Activated CD4-positive, alpha-beta memory T cell treated with anti-CD3 and anti-CD28 coated beads for 36 hours (primary cell): ENCODE measurements at places on chromosomes 2 and 18. TPM values are rescaled to one million over a fixed set of nuclear protein-coding genes. Genes with fewer than 3 reads are reported as not detected.

DNA sequence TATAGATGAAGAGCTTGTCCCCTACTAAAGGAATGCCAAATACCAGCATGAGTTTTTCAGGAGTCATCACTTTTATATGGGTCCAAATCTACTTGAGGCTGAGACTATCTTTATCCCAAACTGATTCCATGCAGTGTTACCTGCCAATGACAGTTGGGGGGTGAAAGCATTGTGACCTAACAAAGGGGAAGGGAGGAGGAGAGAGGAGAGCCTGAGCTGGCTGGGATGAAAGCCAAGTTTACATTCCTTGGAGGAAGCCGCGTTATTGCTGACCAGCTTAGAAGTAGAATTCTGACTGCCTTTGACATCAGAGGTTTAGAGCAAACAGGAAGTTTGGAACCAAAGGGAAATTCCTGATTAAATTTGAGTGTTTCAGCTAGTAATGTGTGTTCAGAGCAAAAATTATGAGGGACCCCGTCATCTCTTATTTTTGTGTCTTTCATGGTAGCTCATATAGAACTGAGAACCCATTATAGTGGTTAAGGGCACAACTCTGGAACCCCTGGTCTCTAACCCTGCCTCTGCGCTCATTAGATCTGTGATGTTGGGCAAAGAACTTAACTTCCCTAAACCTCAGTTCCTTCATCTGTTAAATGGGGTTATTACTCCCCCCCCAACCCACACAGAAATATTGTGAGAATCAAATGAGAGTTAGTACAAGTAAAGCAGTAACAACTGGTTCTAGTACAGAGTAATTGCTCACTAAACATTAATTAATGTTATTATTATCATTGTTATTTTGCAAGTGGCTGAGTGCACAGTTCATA, 199.3 kb upstream of the EPAS1 start:
- DNase-seq, result no peak
- no peaks in the 10 kb centered on the region for H3K27me3 ChIP-seq
- H3K4me1 ChIP-seq, result peaks cover 18% of the 10 kb centered on the region
- H3K36me3 ChIP-seq, result peaks cover 10% of the 10 kb centered on the region
- no peak overlapping the region for H3K4me3 ChIP-seq

DNA sequence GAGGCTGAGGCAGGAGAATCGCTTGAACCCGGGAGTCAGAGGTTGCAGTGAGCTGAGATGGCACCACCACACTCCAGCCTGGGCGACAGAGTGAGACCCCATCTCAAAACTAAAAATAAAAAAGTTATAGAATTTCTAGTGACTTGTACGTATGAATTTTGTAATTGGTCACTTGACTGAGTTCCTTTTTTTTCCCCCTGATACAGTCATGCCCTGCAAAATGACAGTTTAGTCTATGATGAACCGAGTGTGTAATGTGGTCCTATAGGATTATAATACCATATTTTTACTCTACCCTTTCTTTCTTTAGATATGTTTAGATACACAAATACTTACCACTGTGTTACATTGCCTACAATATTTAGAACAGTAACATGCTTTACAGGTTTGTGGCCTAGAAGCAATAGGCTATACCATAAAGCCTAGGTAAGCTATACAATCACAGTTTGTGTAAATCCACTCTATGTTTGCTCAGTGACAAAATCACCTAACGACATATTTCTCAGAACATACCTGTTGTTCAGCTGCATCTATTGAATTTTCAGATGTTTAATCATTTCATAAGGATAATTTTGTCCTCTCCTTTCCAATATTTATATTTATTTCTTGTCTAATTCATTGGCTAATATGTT, 25.4 kb downstream of the SOCS6 start:
- no peaks in the 10 kb centered on the region for H3K4me1 ChIP-seq
- H3K4me3 ChIP-seq, result no peak overlapping the region
- peaks cover 2% of the 10 kb centered on the region for H3K27me3 ChIP-seq
- H3K27ac ChIP-seq, result no peak overlapping the region
- no peaks in the 10 kb centered on the region for H3K36me3 ChIP-seq
- no peak for DNase-seq

GRCh38 chr18:4454537-4455112, 482 bp downstream of the DLGAP1 start:
- peaks cover 5% of the 10 kb centered on the region for H3K36me3 ChIP-seq
- H3K27ac ChIP-seq, result no peak overlapping the region
- DNase-seq, result no peak

GRCh38 chr2:56271275-56271674, 87.5 kb downstream of the CCDC85A start:
- H3K27me3 ChIP-seq, result no peaks in the 10 kb centered on the region
- H3K36me3 ChIP-seq, result no peaks in the 10 kb centered on the region
- H3K4me1 ChIP-seq, result no peaks in the 10 kb centered on the region
- no peak overlapping the region for H3K27ac ChIP-seq
- no peak overlapping the region for H3K4me3 ChIP-seq

GRCh38 chr2:42103829-42104228, 56.0 kb downstream of the PKDCC start:
- H3K27ac ChIP-seq, result peak overlapping the region; percentile 24
- H3K36me3 ChIP-seq, result peaks cover 10% of the 10 kb centered on the region
- peaks cover 34% of the 10 kb centered on the region for H3K4me1 ChIP-seq
- no peak for DNase-seq
- H3K4me3 ChIP-seq, result no peak overlapping the region

GRCh38 chr2:177669625-177670330, 277.2 kb downstream of the AGPS start:
- no peak for DNase-seq
- no peak overlapping the region for H3K4me3 ChIP-seq
- H3K27me3 ChIP-seq, result peaks cover 11% of the 10 kb centered on the region
- no peaks in the 10 kb centered on the region for H3K36me3 ChIP-seq
- H3K27ac ChIP-seq, result no peak overlapping the region

GRCh38 chr2:50831676-50832075, 200.3 kb downstream of the NRXN1 start:
- no peaks in the 10 kb centered on the region for H3K27me3 ChIP-seq
- H3K4me1 ChIP-seq, result no peaks in the 10 kb centered on the region
- no peak for DNase-seq
- no peak overlapping the region for H3K27ac ChIP-seq

The FBXO48 gene
- 2.6 TPM for total RNA-seq

The POMC gene
- total RNA-seq, result 4.2 TPM
